ENCODE measurements at places on chromosomes 7 and 10. TPM values are rescaled to one million over a fixed set of nuclear protein-coding genes. Genes with fewer than 3 reads are reported as not detected.

The SSC4D gene
- not detected for total RNA-seq

The ATOH7 gene
- not detected for total RNA-seq

GRCh38 chr10:119138346-119139306 is 26.9 kb downstream of the SFXN4 start:
- no peak overlapping the region for H3K4me3 ChIP-seq
- no peaks in the 10 kb centered on the region for H3K27me3 ChIP-seq
- DNase-seq, result no peak

DNA sequence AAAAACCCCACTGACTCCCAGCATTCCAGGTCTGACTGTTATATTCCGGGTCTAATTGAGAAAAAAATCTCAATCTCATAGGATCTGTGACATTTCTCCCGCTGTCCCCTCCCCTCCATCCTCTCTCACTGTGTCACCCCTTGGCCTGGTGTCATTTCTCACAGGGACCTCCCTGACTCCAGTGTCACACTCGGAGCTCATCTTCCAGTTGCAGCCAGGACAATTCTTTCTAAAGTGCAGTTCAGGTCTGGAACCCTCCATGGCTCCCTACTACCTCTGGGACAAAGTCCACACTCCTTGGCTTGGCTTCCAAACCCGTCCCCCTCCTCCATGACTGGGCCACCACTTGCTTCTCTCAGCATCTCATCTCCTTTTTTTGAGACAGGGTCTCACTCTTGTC is 14.2 kb downstream of the MLXIPL start:
- H3K27me3 ChIP-seq, result peaks cover 59% of the 10 kb centered on the region
- no peak overlapping the region for H3K4me3 ChIP-seq
- H3K27ac ChIP-seq, result no peak overlapping the region
- no peaks in the 10 kb centered on the region for H3K36me3 ChIP-seq
- peaks cover 4% of the 10 kb centered on the region for H3K4me1 ChIP-seq

- peaks cover 46% of the 10 kb centered on the region for H3K27me3 ChIP-seq
- no peak for DNase-seq
- H3K36me3 ChIP-seq, result no peaks in the 10 kb centered on the region
- H3K4me3 ChIP-seq, result no peak overlapping the region
- no peak overlapping the region for H3K27ac ChIP-seq
These were observed 40.5 kb upstream of the BNIP3 start for GRCh38 chr10:132022241-132022640.

The GNAT3 gene
- not detected for total RNA-seq

- H3K4me3 ChIP-seq, result peak overlapping the region; percentile 88
- H3K36me3 ChIP-seq, result peaks cover 3% of the 10 kb centered on the region
- no peaks in the 10 kb centered on the region for H3K27me3 ChIP-seq
- DNase-seq, result peak; percentile 70
These were observed 534 bp downstream of the UBE3C start for GRCh38 chr7:157139111-157139809.

The BCCIP gene
- 43.2 TPM for total RNA-seq

The TMEM176B gene
- total RNA-seq, result not detected

DNA sequence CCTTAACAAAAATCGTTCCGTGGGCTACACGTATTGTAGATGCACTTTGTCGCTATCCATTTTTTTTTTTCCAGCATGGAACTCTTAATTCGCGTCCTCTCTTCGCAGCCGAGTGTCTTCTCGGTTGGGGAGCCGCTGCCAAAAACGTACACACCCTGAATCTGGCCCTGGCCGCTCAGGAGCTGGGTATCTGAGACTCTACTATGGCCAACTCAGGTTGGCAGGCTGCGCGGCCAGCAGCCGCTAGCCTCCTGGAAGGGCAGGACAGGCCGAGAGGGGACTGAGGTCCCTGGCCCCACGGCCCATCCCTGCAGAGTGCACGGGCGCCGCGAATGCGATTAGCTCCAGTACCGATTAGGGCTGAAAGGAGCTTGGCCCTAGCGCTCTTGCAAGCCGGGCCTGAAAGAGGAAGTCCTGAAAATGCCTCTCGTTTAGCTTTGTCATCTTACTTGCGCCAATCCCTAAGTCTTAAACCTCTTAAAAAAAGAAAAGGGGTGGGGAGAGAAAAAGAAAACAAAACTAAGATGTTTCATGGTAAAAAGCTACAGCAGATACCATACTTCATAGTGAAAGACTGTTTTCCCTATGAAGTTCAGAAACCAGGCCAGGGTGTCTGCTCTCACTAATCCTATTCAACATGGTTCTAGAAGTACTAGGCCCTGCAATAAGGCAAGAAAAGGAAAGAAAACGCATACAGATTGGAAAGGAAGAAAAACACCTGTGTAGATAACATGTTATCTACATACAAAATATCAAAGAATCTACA is 113.2 kb upstream of the RHEB start:
- peaks cover 2% of the 10 kb centered on the region for H3K36me3 ChIP-seq
- H3K4me3 ChIP-seq, result peak overlapping the region; percentile 97
- DNase-seq, result peak; percentile 32
- peak overlapping the region; percentile 95 for H3K27ac ChIP-seq
- no peaks in the 10 kb centered on the region for H3K27me3 ChIP-seq

The CFAP43 gene
- total RNA-seq, result not detected

- no peaks in the 10 kb centered on the region for H3K27me3 ChIP-seq
- H3K27ac ChIP-seq, result no peak overlapping the region
- no peak overlapping the region for H3K4me3 ChIP-seq
These were observed 341.3 kb upstream of the SEMA3C start for GRCh38 chr7:81260152-81260551.

The KCNMA1 gene
- 0.27 TPM for total RNA-seq

GRCh38 chr7:97008275-97008917 is 3.0 kb downstream of the DLX6 start:
- no peak overlapping the region for H3K27ac ChIP-seq
- peaks cover 74% of the 10 kb centered on the region for H3K27me3 ChIP-seq
- H3K36me3 ChIP-seq, result peaks cover 2% of the 10 kb centered on the region
- H3K4me3 ChIP-seq, result no peak overlapping the region
- H3K4me1 ChIP-seq, result peaks cover 6% of the 10 kb centered on the region

The WEE2 gene
- total RNA-seq, result not detected

The NEBL gene
- total RNA-seq, result not detected

DNA sequence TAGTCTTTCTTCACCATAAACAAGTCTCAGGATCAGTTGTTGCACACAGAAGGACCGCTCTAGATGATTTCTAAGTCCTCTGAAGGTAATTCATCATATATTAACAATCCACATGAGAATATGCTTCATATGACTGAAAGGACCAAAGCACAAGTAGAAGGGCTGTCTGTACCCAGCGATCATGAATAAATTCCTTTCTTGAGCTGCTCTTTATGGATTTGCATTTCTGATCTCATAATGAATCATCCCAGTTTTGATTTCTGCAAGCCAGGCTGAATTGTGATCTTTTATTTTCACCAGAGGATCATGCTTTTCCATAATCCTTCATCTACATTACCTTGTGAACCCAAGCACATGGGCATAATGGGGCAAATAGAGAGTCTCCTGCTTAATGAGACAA is 675.6 kb downstream of the MAGI2 start:
- H3K4me1 ChIP-seq, result no peaks in the 10 kb centered on the region
- no peaks in the 10 kb centered on the region for H3K27me3 ChIP-seq
- no peak overlapping the region for H3K27ac ChIP-seq
- H3K4me3 ChIP-seq, result no peak overlapping the region
- no peaks in the 10 kb centered on the region for H3K36me3 ChIP-seq

DNA sequence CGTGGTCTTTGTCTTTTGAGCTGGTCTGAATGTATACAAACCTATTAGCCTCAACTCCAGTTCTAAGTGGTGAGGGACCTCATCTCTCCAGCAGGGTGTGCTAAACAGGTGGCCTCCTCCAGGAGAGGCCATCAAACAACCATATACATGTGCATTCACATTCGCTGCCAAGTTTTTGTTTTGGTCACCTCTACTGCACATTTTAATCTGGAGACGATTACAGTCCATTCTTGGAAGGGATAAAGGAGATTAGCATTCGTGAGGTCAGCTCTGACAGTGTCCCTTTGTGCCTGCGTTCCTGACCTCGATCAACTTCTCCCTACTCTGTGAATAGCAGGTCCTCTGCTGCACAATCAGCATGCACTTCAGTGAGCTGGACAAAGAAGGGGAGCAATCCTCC is 60.8 kb downstream of the RHOBTB1 start:
- H3K27ac ChIP-seq, result no peak overlapping the region
- H3K4me1 ChIP-seq, result no peaks in the 10 kb centered on the region
- H3K4me3 ChIP-seq, result no peak overlapping the region
- peaks cover 2% of the 10 kb centered on the region for H3K36me3 ChIP-seq
- DNase-seq, result no peak

The TPST1 gene
- total RNA-seq, result 0.65 TPM

The SPDYE11 gene
- total RNA-seq, result not detected

DNA sequence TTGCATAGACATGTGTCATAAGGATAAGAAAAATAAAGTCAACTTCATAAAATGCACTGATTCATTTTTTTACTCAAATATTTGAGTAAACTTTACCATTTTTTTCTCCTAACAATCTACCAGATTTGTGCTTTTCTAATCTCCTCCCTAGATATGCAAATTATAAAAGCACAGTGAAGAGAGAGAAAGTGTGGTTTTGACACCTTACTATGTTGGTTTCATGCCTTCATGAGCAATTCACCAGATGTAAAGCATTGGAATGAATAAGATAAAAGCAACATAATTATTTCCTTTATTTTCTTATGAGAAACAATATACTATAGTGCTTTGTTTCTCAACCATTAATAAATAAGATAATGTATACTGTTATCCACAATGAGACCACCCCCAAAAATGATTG is 432.5 kb upstream of the PCDH15 start:
- no peaks in the 10 kb centered on the region for H3K27me3 ChIP-seq
- no peaks in the 10 kb centered on the region for H3K36me3 ChIP-seq
- no peak for DNase-seq
- no peaks in the 10 kb centered on the region for H3K4me1 ChIP-seq
- H3K27ac ChIP-seq, result no peak overlapping the region

DNA sequence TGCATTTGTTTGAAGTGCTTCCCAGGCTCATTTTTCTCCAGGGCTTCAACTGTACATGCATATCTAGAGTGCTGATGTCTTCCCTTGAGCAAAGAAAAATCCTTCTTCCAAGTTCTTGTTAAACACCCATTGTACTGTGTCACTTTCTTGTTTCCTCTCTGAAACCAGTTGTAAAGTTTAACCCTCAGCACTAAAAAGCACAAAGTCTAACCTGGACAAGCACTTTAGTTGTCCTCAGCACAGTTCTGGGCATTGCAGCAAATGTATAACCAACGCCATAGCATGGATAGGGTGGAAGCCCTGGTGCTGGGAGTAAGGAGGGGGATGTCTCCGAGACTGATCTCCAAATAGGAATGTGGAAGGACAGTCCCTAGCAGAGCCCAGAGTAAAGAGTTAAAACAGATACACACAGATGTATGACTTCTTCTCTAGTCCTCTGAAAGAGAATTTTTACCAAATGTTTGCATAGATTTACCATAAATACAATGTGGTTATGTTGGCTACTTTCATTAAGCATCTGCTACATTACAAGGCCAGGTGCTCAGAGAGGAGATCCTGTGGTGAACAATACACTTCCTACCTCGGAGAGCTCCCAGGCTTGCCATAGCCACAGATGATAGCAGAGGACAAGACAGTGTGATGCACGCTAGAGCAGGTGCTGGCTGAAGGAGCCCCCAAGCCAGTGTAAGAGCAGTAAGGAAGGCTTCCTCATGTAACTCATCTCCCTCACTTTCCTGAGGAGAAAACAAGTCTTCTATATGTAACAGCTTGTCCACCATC is 57.0 kb downstream of the DNAJC12 start:
- H3K36me3 ChIP-seq, result no peaks in the 10 kb centered on the region
- no peak overlapping the region for H3K4me3 ChIP-seq
- DNase-seq, result no peak
- no peaks in the 10 kb centered on the region for H3K27me3 ChIP-seq
- H3K4me1 ChIP-seq, result peaks cover 29% of the 10 kb centered on the region

GRCh38 chr7:101941481-101942383 is 124.3 kb downstream of the CUX1 start:
- peaks cover 5% of the 10 kb centered on the region for H3K4me1 ChIP-seq
- no peaks in the 10 kb centered on the region for H3K27me3 ChIP-seq
- H3K27ac ChIP-seq, result no peak overlapping the region
- H3K4me3 ChIP-seq, result no peak overlapping the region
- no peaks in the 10 kb centered on the region for H3K36me3 ChIP-seq

DNA sequence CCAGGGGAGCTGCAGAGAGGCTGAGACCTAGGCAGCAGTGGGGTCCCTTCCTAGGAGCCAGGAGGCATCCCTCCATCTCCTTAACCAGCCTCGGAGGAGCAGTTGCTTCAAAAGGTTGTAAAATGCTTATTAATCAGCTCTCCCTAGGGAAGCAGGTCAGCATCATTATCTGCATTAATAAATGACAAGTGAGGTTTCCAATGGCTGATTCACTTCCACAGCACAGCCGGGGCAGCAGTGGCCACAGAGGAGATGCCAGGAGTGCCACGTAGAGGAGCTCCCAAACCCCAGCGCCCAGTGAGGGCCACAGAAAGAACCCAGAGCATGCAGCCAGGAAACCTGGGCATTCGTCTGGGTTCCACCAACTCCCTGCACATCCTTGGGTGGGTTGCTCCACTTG is 8.2 kb upstream of the NPFFR1 start:
- DNase-seq, result no peak
- H3K36me3 ChIP-seq, result peaks cover 2% of the 10 kb centered on the region
- no peak overlapping the region for H3K4me3 ChIP-seq
- peaks cover under 1% of the 10 kb centered on the region for H3K4me1 ChIP-seq

DNA sequence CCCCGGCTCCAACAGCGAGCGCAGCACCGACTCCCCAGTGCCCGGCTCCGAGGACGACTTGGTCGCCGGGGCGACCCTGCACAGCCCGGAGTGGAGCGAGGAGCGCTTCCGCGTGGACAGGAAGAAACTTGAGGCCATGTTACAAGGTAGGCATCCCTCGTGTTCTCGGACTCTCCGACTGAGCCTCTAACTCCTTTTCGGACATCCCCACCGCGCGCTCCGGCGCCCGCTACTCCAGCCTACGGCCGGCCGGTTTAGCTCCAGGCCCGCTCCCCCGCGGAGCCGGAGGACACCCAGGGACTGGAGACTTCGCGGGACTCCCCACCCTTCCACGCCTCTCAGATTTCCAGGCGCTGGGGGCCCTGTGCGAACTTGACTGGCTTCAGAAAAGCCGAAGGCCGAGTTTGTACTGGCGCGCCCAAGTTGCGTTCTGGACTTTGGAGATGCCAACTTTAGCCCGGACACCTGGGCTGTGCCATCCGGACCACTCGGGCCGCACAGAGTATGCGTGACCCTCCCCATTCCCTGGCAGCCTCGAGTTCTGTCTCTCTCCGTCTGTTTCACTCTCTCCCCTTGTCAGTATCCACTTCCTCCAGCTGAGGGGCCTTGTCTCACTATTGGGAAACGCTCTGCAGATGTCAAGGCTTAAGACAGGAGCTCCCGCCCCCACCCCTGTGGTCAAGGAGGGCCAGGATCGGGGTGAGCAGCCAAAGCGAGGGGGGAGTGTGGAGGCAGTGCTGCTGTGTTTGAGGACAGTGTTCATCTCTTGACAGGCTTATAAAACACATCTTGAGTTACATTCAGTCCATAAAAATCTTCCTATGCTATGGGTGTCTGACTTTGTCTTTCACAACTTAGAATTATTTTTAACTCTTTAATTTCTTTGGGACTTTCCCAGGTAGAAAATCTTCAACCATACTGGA is 777 bp downstream of the BICC1 start:
- H3K27me3 ChIP-seq, result peaks cover 42% of the 10 kb centered on the region
- DNase-seq, result no peak
- peaks cover 9% of the 10 kb centered on the region for H3K4me1 ChIP-seq
- peaks cover 8% of the 10 kb centered on the region for H3K36me3 ChIP-seq
- peak overlapping the region; percentile 87 for H3K4me3 ChIP-seq

The OR2A42 gene
- 0.07 TPM for total RNA-seq

GRCh38 chr7:95686109-95686508 is 86.2 kb upstream of the DYNC1I1 start:
- no peaks in the 10 kb centered on the region for H3K36me3 ChIP-seq
- no peak overlapping the region for H3K4me3 ChIP-seq
- DNase-seq, result no peak
- H3K27me3 ChIP-seq, result peaks cover 13% of the 10 kb centered on the region

All from T-helper 17 cell (primary cell).